Naive thymus-derived CD8-positive, alpha-beta T cell (primary cell): ENCODE measurements at places on chromosomes 7 and 10.

DNA sequence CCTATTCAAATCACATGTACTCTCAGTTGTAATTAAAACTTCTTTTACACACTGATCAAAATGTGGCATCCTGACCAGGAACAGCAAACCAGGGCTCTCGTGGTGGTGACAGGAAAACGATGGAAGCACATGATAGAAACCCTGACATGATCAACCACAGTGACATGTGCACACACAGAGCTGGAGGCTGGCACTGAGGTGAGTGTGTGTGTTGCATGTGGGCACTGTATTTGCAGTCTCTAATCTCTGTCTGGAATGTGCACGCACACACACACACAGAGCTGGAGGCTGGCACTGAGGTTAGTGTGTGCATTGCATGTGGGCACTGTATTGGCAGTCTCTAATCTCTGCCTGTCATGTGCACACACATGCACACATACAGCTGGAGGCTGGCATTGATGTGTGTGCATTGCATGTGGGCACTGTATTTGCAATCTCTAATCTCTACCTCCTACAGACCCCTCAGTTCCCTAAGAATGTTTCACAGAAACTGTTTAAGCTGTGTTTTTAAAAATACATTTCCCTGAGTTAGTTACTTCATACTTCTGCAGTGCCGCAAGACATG, 406.9 kb downstream of the SFMBT2 start:
- no peak overlapping the region for H3K4me3 ChIP-seq
- peaks cover 7% of the 10 kb centered on the region for H3K27me3 ChIP-seq
- no peak overlapping the region for H3K27ac ChIP-seq

GRCh38 chr7:135855846-135856245, 107.2 kb upstream of the FAM180A start:
- no peaks in the 10 kb centered on the region for H3K36me3 ChIP-seq
- peaks cover 7% of the 10 kb centered on the region for H3K27me3 ChIP-seq
- H3K27ac ChIP-seq = no peak overlapping the region
- H3K4me1 ChIP-seq = no peaks in the 10 kb centered on the region
- no peak overlapping the region for H3K4me3 ChIP-seq

DNA sequence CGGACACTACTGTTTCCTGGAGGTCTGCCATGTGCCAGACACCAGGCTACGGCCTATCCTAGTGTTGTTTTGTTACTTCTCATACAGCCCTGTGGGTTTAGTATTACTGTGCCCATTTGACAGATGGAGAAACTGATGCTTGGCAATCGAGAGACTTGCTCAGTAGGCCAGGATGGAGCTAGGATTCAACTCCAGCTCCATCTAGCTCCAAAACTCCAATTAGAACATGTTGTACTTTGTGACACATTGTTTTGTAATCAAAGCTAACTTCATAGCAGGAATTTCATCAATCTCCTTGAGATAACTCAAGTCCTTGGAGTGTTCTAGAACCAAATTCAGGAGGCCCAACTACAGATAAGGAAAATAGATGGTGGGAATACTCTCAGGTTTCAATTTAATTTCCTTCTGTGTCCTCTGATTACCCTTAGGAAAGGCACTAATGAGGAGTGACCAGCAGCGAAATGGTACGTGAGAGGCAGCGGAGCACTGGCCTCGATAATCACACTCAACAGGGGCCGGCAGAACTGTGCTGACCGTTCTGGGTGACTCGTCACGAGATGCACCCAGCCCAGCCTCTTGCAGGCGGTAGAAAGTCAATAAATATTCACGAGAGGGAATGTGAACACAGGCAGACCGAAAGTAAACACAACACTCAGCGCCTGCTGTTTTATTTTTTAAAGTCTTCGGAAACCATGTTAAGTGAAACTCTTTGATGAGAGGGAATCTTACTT, 269.6 kb upstream of the NEBL start:
- H3K27me3 ChIP-seq = peaks cover 8% of the 10 kb centered on the region
- no peak for DNase-seq

- no peak for DNase-seq
- H3K4me3 ChIP-seq = no peak overlapping the region
- no peaks in the 10 kb centered on the region for H3K36me3 ChIP-seq
- H3K4me1 ChIP-seq = no peaks in the 10 kb centered on the region
- H3K27ac ChIP-seq = no peak overlapping the region
- H3K27me3 ChIP-seq = no peaks in the 10 kb centered on the region
Measured at GRCh38 chr10:5480162-5480941, 19.0 kb downstream of the CALML5 start.
